Fibroblast of gingiva (primary cell): ENCODE measurements at places on chromosomes 12 and 14.
A peak's percentile ranks its signal among the peaks of the same experiment; 100 is the strongest.

- peak; percentile 71 for DNase-seq
Observed at GRCh38 chr12:104357421-104357952, 53.9 kb downstream of the EID3 start.

- DNase-seq: peak; percentile 74
Observed at GRCh38 chr12:121767525-121768016, 25.9 kb downstream of the RHOF start.

- no peak for DNase-seq
Observed at GRCh38 chr12:131603939-131604795, 106.7 kb upstream of the SFSWAP start.

DNA sequence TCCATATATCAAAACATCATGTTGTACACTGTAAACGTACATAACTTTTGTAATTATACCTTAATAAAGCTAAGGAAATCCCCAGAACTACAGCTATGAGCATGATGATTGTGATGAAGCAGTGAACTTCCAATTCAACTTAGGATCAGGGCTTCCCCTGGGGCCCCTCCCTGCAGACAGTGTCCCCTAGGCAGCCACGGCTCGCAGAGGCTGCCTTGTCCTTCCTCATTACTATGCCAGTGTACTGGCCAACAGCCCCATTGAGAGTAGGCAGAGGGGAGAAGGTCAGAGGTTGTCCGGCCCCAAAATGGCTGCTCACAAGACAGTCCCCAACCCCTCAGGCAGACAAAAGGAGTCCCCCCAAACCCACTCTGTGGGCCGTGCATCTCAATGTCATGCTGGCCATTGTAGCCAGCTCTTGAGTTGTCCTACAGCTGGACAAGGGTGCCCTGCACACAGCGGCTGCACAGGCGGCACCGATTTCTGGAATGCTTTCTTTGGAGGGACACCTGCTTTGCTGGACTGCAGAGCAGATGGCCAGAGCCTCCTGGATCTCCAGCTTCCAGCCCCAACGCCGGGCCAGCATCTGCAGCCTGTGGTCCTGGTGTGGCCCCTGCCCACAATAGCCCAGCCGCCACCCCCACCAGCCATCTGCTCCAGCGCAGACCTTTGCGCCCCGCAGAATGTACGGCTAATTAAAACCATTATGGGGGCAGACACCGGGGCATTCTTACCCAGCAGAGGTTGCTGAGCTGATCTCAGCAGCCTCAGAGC, 46.1 kb downstream of the NIN start:
- DNase-seq: no peak

DNA sequence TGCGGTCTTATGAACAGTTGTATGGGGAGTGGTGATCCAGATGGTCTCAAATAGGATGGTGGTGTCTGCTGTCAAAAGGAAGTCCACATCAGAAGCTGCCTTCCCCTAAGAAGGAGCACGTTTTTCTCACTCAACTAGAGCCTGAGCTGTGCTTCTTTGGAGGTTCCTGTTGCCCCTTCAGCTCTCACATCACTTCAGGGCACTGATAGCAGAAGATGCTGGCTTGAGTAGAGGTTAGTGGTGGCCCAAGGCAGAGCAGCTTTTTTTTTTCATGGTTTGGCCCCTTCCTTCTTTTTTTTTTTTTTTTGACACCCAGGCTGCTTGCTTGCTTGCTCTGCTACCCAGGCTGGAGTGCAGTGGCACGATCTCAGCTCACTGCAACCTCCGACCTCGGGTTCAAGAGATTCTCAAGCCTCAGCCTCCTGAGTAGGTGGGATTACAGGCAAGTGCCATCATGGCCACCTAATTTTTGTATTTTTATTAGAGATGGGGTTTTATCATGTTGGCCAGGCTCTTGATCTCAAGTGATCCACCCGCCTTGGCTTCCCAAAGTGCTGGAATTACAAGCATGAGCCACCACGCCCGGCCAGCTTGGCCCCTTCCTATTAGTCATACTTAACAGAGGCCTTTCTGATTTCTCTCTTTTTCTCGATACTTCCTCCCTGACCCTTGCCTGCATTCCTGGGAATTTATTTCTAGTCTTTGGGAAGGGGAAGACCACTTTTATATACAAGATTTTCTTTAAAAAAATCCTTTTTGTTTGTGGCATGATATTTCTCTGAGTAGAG, 31.6 kb downstream of the KLRD1 start:
- DNase-seq: no peak

GRCh38 chr12:49825360-49825970, 2.7 kb downstream of the NCKAP5L start:
- peak; percentile 45 for DNase-seq

DNA sequence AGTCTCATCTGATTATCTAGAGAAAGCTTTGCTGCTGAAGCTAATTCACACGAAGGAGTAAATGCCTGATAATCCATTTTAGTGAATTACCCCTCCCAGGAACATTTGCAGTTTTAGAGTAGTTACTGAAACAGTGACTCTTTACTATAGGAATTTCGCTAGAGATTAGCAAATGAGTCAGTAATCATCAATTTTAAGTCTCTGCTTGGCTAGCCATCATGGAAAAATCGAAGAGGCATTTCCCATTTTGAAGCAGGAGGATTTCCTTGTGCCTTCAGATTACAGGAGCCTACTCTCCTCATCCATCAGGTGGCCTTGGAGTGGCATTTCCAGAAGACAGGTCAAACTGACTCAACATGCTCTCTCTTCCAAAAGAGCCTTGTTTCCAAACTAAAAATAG, 154.5 kb downstream of the EGLN3 start:
- DNase-seq: no peak

DNA sequence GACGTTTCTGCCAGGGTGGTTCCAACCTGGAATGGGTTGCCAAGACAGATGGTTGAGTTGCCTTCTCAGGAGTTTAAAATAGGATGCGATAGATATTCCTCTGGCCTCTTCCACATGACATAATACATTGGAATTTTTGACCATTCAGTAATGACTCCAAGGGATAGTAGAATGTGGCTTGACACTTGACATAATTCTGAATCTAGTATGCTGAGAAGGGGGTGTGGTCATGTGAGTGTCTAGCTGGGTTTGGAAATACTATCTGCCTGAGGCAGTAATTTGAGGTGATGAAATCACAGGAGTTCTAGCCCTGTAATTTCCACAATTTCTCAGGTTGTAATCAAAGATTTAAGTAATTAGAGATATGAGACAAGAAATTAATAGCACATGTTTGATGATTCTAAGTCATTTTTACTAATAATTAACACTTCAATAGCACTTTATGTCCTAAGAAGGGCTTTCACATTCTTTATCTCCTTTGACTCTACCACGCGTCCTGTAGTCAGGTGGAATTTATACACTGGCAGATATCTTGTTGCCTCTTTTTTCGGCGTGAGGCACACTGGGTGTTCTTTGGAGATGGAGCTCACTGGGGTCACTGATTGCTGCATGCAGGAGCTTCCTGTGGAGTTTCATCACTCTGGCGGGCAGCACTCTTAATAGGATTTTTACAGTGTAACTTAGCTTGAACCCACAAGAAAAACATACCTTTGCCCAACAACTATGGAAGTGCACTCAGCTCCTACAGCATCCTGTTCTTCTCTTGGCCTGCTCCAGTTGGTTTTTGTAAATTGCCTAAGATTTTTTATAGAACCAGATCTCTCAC, 3.2 kb upstream of the AMIGO2 start:
- peak; percentile 85 for DNase-seq

- peak; percentile 12 for DNase-seq
Observed at GRCh38 chr12:20101046-20101445, 267.3 kb upstream of the PDE3A start.

DNA sequence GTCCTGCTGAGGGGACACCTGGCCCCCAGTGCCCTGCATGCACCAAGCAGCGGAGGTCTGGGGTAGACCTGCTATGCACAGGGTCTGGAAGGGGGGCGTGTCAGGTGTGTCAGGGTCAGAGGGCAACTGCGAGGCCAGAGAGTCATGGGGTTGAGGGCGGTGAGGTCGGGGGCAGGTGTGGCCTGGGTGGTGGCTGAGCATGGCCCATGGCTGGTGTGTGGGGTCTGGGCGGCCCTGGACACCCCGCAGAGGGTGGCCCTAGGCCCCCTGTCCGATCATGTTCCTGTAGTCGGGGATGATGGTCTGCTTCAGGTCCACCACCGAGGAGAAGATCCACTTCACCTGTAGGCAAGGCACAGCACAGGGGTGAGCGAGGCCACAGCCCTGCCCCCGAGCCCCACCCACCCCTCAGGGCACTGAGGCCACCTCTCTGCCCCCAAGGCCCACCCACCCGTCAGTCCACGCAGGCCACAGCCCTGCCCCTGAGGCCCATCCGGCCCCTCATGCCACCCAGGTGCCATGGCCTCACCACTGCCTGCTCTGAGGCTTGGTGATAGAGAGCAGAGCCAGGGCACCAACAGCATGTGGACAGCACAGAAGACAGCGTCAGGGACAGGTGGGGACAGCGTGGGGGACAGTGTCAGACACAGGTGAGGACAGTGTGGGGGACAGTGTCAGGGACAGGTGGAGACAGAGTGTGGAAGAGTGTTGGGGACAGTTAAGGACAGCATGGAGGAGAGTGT, 211.3 kb downstream of the TMEM121 start:
- no peak for DNase-seq
